ENCODE measurements at places on chromosomes 3 and 15.

GRCh38 chr3:182248349-182248880, 536.7 kb downstream of the SOX2 start:
- DNase-seq = no peak

DNA sequence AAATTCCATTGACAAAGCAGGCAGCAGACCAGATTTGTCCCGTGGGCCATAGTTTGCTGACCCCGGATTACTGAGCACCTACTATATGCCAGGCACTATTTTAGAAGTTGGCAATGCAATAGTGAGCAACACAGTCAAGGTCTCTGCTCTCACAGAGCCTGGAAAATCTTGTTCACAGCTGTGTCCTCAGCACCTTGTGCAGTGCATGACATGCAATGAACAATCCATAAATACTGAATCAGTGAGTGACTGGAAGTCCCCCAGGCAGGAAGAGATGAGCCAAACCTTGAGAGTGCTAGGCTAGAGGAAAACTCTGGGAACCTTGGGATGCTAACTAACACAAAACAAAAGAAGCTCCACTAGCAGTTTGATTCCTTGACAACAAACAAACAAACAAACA, 14.4 kb downstream of the TM4SF1 start:
- no peak for DNase-seq

GRCh38 chr3:31945738-31946052, 35.4 kb downstream of the OSBPL10 start:
- no peak for DNase-seq

DNA sequence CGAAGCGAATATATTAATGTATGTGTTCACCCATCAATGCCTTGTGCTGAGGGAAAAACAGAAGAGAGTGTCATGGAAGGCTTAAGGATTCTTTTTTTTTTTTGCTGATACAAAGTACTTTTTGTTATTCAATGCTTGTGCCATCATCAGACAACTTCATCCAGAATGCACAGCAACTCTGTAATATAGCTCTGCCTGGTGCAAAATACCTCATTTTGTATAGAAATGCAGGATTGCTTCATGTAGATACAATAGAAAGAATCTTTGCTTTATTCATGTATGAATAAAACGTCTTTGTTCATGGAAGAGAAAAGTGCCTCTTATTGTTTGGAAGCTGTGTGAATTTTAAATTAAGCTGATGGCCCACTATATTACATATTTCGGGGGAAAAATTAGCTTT, 62.9 kb downstream of the SH3GL3 start:
- no peak for DNase-seq
